Vagina (tissue), 2 donors: ENCODE measurements at places on chromosomes 11 and 22. TPM values are rescaled to one million over a fixed set of nuclear protein-coding genes. Genes with fewer than 3 reads are reported as not detected.

- no peak for DNase-seq
These were observed 650 bp upstream of the CHID1 start for GRCh38 chr11:911031-911889.

- DNase-seq = no peak
These were observed 192.2 kb upstream of the BLID start for GRCh38 chr11:122308226-122308625.

DNA sequence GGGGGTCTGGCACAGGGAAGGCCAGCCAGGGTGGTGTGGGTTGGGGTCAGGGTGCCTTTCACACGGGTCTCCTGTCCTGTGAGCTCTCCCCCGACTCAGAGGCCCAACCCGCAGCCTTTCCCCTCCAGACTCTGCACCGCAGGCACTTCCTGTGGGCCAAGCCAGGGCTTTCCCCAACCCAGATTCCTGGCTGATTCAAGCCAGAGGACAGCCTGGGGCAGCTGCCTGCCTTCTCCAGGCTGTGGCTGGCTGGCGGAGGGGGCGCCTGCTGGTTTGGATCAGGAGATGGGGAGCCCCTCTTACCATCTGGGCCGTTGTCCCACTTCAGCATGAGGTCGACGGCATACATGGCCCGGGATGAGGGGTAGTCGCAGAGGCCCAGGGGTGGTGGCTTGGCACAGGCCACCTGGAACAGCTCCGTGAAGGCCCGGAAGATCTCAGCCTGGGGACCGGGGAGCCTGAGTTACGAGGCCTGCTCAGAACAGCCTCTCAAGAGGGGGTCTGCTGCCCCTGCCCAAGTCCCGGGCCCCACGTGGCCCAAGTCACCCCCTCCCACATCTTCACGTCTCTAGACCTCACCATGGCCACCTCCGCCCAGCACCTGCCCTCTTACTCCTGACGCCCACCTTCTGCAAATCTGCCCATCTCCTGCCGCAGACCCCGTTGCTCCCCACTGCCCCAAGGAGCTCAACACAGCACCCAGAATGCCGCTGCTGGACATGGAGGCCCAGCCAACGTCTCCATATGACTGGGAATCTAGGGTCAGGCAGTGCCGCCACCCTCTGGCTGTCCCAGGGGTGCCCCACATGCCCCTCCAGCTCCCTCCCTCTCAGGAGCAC lies 17.3 kb downstream of the TSPO start:
- DNase-seq = no peak

DNA sequence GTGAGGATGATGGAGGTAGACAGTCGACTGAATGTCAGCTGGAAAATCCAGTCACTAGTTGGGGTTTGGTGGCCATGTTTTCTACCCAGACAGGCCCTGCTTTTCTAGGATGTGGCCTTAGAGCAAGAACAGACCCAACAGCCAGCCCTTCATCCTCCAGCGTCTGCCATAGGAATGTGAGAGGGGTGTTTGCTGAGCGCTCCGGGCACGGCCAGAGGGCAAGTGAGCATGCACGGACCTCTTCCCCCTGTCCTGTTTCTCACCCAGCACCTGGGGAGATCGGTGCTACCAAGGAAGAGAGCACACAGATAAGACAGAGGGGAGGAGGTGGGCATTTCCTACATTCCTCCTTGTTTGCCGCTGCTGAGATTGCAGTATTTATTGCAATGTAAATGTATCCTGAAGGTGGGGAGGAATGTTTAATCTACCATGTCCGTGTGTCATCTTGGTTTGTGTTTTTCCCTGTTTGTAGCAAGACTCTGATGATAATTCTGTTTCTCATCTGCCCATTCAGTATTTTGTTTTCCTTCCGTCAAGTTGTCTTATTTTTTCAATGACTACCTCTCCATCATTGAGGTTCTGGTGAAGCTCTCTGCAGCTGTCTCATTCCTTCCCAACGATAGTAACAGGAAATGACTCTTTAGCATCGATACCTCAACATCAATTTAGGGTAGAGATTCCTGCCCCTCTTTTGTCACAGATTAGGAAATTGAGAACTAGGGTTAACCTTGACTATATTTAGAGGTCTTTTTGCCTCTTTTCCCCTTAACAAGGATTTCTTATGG lies 4.9 kb upstream of the ATF4 start:
- DNase-seq = no peak

GRCh38 chr11:46485856-46486443 lies 94.4 kb upstream of the CHRM4 start:
- DNase-seq = no peak

- no peak for DNase-seq
These were observed 418.5 kb upstream of the SYN3 start for GRCh38 chr22:33476716-33477115.

DNA sequence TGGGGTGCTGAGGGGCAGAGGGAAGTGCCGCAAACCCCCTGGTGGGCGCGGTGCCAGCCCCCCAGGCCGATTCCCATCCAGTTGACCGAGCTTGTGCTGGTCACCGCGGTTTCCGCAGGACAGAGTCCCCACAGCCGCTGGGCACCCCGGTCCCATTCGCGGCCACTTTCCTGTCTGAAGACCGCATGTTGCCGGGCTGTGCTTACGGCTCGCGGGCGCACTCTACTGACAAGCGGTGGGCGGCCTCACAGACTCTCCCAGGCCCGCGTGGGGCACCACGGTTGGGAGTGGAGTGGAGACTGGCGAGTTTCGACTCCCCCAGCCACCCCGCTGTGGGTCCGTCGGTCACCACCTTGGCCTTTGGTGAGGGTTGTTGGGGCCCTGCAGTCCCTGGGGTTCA lies 648 bp upstream of the H19 start:
- DNase-seq = no peak

- DNase-seq = no peak
These were observed 802 bp upstream of the PIM3 start for GRCh38 chr22:49959782-49960158.

DNA sequence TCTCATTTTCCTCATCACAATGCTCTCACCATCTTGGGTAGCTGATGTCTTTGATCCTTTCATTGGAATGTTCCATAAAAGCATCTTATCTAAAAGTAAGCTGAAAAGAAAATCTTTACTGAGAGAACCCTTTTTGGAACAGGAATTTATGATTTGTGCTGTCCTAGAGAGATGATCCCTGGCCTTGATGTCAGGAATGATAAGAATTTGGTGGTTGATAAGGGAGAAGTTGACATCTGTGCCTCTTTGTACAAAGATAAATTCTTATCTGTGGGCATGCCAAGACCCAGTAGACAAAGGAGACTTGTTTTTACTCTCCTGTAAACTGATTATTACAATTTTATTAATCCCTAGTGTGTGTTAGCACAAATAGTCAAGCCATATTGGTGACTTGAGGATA lies 36.9 kb downstream of the NAALAD2 start:
- no peak for DNase-seq

- no peak for DNase-seq
These were observed 14.5 kb downstream of the XNDC1N start for GRCh38 chr11:71913756-71914526.

- no peak for DNase-seq
These were observed 32.9 kb upstream of the RELT start for GRCh38 chr11:73343076-73343873.

- DNase-seq = no peak
These were observed 11.5 kb upstream of the TBC1D22A start for GRCh38 chr22:46750863-46751443.

DNA sequence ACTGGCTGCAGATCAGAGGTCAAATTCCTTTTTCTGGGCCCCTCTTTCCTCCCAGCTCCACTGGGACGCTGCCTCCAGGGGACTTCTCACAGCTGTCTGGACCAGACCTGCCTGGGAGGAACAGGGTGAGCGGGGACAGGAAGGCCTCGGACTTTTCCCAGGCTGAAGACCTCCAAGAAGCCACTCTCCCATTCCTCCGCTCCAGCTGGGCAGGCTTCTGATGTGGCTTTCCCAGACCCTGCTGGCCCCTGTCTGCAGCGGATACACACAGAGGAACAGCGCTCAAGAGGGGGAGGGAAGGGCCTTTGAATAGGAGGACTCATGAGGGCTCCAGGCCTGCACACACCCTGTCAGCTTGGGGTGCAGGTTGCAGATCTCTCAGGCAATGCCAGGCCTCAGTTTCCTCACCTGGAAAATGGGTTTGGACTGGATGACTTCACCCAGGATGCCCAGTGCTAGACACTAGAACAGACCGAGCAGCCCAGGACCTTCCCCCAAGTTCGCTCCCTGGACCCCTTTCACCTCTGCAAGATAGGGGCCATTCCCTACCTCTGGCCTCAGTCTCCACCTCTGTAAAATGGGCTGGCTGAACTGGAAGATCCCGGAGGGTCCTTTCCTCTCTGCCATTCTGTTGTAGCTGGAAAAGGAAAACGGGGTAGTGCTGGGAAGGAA lies 36.6 kb downstream of the MB start:
- DNase-seq = no peak

GRCh38 chr11:42779555-42779954 lies 532.2 kb upstream of the API5 start:
- DNase-seq = no peak

- no peak for DNase-seq
These were observed 192.7 kb downstream of the C11orf91 start for GRCh38 chr11:33507967-33508366.

DNA sequence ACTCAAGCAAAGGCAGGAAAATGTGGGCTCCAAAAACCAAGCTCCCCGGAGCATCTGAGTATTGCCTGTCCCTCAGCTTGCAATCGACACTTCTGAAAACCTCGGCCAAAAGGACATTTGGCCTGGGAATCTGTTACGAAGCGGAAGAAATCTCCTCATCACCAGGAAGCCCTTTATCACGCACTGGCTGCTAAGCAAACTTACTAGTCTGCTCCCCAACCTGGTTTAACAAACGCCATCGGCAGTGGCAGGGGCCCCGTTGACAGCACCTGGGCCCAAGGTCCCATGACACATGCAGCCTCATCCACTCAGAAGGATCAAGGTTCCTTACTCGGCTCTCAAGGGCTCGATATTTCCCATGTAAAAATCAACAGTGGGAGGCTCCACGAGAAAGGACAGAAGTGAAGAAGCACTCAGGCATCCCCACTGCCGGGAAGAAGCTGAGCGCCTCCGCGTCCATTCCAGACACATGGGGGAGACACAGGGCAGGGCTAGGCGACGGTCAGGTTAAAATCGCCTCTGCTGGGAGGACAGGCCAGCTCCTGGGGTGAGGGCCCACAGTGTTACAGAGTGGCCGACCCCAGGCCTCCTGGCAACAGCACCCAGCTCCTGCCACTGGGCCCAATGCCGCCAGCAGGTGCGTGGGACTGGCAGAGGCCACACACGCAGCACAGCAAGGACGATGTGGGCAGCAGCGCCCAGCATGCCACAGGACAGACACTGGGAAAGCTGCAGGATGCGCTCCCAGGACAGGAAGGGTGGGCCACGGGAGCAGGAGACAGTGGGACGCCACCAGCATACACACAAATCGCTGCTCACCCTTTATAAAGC lies 27.1 kb downstream of the BRD1 start:
- DNase-seq = no peak

DNA sequence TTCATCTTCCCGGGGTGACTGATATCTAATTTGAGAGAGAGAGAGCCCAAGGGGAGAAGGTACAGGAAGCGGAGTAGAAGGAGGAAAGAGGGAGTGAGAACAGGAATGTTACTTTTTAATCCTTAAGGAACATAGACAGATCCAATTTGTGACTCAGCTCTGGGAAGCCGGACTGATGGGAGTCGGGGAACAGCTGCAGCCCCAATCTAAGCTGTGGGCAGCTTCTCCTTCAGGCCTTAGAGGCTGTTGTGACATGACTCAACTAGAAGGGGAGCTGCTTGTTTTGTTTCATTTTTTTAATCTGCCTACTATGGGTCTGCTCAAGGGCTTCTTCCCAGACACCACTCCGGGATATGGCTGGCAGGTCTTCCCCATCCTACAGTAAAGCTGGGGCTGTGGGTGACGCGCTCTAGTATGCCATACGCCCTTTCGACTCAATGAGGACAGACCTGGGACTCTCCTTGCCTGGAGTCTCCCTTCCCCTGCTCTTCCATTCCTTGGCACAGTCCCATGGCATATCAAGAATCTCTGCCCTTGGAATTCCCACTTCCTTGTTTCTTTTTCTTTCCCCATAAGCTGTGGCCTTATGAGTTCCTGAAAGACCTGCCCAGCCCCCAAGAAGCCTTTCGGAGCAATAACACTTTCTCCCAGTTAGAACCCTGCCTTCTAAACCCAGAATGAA lies 103.3 kb upstream of the AKIP1 start:
- no peak for DNase-seq

- DNase-seq = no peak
These were observed 143.4 kb upstream of the ANO3 start for GRCh38 chr11:26188554-26188953.

GRCh38 chr11:24593332-24593731 lies 96.5 kb downstream of the LUZP2 start:
- no peak for DNase-seq

DNA sequence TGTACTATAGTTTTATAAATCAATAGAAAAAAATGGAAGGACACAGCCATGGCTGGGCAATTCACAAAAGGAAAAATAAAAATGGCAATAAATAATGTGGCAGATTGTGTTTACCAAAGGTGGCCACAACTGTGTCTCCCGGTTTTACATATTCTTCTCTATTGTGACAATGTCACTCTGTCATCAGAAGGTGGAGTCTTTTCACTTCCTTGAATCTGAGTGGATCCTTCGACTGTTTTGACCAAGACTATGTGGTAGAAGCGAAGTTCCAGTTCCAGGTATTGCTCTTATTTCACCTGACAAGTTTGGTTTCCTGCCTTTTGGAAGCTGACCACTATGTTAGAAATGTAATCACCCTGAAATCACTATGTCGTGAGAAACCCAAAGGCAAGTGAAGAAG lies 31.0 kb upstream of the HSD17B12 start:
- DNase-seq = no peak

- DNase-seq = no peak
These were observed 27.0 kb upstream of the MOB2 start for GRCh38 chr11:1513326-1514296.

DNA sequence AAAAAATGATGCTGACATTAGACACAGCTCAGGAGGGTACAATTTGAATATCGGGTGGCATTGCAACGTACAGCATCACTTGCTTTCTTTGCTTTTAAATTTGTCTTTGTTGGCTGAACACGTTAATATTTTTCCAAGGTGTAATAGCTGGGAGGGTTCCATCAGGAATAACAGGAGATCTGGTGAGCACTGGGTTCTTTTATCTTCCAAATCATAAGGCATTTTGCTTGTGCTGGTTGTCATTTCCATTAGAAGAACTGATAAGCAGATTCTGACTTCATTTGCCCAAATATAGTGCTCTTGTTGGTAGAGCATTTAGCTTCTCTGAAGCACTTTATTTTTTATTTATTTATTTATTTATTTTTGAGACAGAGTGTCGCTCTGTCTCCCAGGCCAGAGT lies 48.9 kb downstream of the LMO2 start:
- no peak for DNase-seq

GLYAT gene
- not detected for total RNA-seq

CTSC gene
- total RNA-seq = 84.7 TPM

PLEKHB1 gene
- total RNA-seq = 7.9 TPM

ART1 gene
- total RNA-seq = not detected
